ENCODE measurements at places on chromosomes 12 and 14.

DNA sequence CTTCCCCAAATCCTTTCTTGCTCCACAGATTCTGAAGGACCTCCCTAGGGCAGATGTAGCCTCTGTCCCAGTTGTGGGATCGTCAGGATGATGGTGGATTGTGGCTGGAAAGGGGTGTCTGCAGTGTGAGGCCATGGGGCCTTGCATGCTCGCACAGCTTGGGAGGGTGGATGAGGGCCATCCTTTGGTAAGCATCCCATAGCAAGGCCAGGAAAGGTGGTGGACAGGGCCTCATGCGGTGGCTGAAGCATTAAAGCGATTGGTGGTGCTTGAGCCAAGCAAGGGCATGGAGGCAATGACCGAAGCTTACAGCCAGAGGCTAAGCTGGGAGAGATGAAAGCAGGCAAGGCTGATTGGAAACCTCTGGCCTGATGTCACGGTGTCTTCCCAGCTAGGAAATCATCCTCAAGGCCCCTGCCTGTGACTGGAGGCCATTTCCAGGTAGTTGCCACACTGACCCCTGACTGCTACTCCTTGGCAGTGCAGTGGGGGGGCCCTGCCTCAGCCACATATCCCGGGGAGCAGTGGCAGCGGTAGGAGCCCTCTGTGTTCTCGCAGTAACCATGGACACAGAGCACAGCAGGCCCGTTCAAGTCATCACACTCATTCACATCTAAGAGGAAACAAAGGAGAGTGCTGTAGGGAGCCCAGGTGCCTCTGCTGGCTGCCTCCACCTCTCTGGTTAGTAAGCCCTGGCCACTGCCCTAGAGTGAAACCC lies 7.0 kb downstream of the ISCA2 start:
- no peak for DNase-seq

GRCh38 chr12:129840145-129840884 lies 63.5 kb downstream of the TMEM132D start:
- no peak for DNase-seq

- no peak for DNase-seq
Measured at GRCh38 chr12:24705741-24706358, 243.1 kb downstream of the BCAT1 start.

DNA sequence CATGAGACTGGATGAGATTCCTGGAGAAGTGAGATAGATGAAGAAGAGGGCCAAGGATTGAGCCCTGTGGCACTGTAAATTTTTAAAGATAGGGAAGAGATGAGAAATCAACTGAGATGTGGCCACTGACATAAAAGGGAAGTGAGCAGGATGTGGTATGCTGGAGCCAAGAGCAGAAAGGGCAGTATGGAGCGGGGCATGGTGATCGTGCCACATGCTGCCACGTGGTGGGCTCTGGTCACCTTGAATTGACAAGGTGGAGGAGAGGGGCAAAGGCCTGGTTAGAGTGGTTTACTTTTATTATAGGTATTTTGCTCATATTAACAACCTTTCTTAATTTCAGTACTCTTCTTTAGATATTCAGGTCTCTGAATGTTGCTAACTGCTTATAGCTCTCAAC lies 257.9 kb downstream of the NEDD1 start:
- no peak for DNase-seq

DNA sequence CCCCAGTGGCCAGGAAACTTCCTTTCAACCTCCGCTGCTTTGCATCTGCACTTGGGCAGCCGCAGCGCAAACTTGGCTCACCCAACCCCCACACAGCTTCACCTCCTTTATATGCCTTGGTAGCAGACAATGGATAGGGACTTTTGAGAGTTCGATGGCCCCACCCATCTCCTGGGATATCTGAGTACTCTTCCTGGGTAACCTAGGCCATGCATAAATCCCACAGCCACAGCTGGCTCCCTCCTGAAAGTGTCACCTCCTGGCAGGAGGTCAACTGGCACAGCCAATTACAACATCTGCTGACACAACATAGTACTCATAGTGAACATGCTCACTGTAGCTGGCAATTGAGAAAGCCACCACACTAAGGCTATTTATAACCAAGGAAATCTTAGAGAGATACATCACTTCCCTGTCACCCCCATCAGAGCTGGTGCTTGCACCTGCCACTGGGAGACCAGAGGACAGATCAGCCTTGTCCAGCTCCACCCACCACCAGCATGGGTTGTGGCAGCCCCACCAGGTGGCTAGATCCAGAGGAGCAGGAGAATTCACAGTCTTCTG lies 410.0 kb downstream of the SYT1 start:
- DNase-seq: no peak

DNA sequence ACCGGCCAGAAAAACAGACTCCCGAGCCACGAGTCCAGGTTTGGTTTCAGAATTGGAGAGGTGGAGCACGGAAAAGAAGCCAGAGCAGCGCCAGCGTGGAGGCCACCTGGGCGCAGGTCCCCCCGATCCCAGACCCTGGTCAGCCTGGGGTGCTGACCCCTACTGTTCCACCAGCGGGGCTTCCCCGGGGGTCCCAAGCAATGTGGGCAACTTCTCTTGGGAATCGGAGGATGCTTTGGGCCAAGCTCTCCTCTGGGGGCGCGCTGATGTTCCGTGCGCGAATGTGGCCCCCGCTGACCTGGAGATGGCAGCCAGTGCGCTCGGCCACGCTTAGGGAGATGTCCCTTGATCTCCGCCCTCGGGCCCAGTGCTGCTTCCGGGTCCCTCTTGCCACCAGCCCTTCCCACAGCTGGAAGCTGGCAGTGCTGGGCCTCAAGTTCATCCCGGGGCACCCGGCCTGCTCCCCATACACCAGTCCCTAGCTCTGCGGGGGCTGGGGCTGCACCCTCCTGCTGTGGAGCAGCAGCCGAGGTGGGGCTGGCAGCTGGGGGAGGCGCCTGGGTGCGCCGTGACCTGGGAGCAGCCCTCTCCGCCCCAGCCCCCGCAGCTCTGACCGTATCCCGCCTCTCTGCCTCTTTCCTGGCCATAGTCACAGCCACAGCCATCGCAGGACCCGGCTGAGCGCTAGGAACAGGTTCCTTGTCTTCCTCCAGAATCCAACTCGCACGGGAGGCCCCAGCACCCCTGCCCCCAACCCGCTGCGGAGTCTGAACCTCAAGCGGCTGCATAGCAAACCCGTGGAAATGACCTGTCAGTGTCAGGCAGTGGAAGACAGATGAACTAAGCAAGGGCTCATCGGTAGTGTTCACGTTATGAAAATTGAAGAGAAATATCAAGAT lies 91.2 kb downstream of the RCOR1 start:
- DNase-seq: no peak

DNA sequence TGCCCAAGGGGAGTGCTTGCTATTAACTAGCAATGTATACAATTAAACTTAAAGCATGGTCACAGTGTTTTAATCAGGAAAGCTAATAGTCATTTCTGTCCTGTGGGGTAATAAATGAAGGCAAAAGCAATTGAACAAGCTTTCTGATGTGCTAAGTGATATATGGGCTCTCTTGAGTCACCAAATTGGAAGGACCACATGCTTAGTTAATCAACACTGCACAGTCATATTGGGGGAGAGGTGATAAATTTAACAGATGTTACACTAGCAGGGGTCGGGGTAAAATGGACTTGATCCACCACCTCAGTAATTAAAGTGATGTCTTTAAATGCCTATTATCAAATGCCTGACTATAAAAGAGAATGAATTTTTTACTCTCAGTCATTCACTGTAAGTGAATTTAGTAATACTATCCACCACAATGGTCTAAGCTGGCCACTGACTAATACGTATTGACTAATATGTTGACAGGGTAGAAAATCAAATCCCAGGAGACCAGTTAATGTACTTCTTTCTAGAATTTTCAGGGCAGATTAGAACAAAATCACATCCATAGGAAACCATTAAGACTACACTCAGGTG lies 736.3 kb downstream of the RPS29 start:
- no peak for DNase-seq

DNA sequence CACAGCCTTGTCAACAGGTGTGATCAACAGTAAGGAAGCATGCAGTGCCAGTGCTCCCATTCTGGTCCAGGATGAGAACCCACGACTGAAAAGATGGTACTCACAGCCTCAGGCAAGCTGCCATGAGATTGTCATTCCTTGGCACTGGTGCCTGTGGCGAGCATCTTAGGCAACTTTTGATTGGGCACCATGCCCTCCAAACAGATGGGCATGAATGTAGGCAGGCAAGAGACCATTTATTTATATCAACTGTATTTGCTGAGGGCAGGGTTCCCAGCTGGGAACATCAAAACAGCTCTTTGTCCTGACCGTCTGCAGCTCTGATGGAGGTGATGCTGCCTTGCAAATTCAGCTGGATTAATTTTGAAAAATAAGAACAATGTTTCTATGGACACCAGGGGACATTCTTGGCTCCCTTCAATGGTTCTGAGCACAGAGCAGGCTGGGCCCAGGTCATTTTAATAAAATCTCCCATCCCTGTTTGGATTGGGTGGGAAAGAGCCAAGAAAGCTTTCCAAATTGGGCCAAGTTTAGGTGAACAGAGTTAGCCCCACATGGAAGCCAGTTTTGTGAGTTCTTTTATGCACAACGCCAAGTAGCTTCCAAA lies 522.5 kb downstream of the RMST start:
- DNase-seq: no peak

GRCh38 chr14:98059106-98059505 lies 1212.9 kb downstream of the BCL11B start:
- no peak for DNase-seq

DNA sequence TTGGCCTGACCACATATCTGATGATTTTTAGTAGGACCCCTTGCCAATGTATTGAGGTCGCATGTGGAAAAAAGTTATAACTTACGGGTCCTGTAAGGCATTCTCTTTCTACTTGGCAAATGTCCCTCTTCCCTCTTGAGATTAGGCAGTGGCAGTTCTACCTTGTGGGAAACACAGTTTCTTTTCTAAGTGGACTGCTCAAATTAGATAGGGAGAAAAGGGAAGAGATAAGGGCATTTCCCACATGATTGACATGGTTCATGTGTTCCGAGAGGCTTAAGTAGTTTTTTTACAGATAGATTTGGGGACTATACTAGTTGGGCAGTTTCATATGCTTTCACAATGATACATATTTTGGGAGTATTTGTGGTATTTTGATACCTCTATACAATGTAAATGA lies 154.7 kb downstream of the FBXL14 start:
- DNase-seq: no peak

DNA sequence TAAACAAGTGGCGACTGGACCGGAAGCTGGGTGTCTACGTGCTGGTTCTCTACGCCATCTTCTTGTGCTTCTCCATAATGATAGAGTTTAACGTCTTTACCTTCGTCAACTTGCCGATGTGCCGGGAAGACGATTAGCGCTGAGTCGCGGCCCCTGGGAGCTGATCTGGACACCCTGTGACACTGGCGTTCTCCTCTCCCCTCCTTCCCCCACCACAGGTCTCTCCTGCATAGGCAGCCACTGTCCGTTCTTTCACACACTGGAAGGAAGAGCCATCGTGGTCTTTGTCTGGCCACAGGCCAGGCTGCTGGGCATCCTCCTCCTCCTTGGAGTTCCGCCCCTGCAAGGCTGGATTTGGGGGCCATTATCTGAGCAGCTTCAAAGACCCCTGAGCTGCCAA lies 20.1 kb upstream of the RIN3 start:
- no peak for DNase-seq

GRCh38 chr12:128043317-128043716 lies 223.7 kb upstream of the TMEM132C start:
- DNase-seq: no peak

- DNase-seq: no peak
Measured at GRCh38 chr12:51955702-51956101, 4.2 kb downstream of the ACVR1B start.

DNA sequence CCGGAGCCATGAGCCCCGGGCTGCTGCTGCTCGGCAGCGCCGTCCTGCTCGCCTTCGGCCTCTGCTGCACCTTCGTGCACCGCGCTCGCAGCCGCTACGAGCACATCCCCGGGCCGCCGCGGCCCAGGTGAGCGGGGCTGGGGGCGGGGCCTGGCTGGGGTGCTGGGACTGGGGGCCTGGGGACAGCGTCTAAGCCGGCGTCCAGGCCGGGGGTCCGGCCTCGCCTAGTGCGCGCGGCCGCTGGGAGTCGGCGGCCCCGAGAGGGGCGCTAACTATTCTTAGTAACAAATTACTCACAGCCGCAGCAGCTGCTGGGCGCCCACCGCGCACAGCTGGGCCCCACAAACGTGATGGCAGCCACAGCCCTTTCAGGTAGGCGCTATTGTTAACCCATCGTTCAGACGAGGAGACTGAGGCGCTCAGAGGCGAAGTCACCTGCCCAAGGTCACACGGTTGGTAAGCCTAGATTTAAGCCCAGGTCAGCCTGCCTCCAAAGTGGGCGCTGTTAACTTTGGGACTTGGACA lies 374 bp downstream of the CYP46A1 start:
- no peak for DNase-seq

DNA sequence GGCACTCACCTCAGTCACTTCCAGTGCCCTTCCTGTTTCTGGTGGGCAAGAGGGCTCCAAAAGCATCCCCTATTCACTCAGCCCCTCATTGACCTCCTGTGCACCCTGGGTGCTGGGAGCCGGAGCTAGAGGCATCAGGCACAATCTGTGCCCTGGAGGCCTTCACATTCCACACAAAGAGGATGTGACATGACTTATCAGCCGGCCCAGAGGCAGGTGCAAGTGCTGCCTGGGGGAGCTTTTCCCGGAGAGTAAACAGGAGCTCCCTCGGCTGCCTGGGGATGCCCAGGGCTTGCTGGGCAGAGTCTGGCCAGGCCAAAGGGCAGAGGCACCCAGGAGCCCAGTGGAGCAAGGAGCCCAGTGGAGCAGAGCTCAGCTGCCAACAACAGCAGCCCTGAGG lies 64.5 kb downstream of the BCL11B start:
- no peak for DNase-seq

- DNase-seq: no peak
Measured at GRCh38 chr12:666066-666465, 2.8 kb upstream of the NINJ2 start.

- no peak for DNase-seq
Measured at GRCh38 chr14:57970594-57970993, 104.7 kb upstream of the SLC35F4 start.

DNA sequence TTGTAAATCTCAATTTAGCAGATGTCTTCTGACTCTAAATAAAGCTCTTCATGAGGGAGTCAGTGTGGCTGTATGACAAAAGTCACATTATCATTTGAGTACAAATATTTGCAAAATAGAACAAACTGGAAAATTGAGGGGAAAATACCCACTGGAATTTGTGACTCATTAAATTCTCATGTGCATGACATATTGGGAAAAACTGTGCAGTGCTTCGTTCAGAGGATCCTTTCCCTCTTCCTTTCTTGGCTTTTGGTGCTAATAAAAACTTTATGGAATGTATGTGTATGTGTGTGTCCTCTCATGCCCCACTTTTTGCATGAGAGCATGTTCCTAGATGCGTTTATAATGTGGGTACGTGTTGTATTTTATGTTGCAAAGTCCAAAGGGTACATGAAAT lies 267.8 kb downstream of the KTN1 start:
- no peak for DNase-seq

Data from stimulated activated CD8-positive, alpha-beta memory T cell treated with anti-CD3 and anti-CD28 coated beads, Interleukin-12 subunit alpha, Interleukin-12 subunit beta, amount 100 ng/mL, for 1 hour (primary cell).